ENCODE measurements at places on chromosomes 16 and 17. TPM values are rescaled to one million over a fixed set of nuclear protein-coding genes. Genes with fewer than 3 reads are reported as not detected.

Gene AANAT
- 0.42 TPM for polyA plus RNA-seq

Gene TAOK1
- polyA plus RNA-seq, result 9.8 TPM

Gene PRR15L
- polyA plus RNA-seq, result not detected

Gene ERN1
- polyA plus RNA-seq, result 7.0 TPM

Gene ALDH3A1
- not detected for polyA plus RNA-seq

Gene ZNF778
- 2.2 TPM for polyA plus RNA-seq

Gene HOXB7
- not detected for polyA plus RNA-seq

Gene EVI2A
- polyA plus RNA-seq, result 18.2 TPM

Gene KRT38
- polyA plus RNA-seq, result not detected

Gene KRTAP17-1
- not detected for polyA plus RNA-seq

Gene TBX6
- polyA plus RNA-seq, result 1.4 TPM

Gene BCL6B
- 0.12 TPM for polyA plus RNA-seq

Gene KRTAP16-1
- 0.20 TPM for polyA plus RNA-seq

Gene SPATA32
- polyA plus RNA-seq, result 0.26 TPM

Gene NCOR1
- polyA plus RNA-seq, result 46.3 TPM

Gene NUPR1
- polyA plus RNA-seq, result not detected

Gene CHST6
- not detected for polyA plus RNA-seq

Gene KRTAP9-2
- not detected for polyA plus RNA-seq

Gene CHST4
- polyA plus RNA-seq, result not detected

Gene EFCAB13
- polyA plus RNA-seq, result 5.4 TPM

Gene TPSD1
- polyA plus RNA-seq, result not detected

Gene STXBP4
- polyA plus RNA-seq, result 1.3 TPM

Gene SRP68
- 36.3 TPM for polyA plus RNA-seq

Gene AP1G1
- polyA plus RNA-seq, result 43.8 TPM

Gene CCL8
- not detected for polyA plus RNA-seq

Gene PRMT7
- 80.4 TPM for polyA plus RNA-seq

Gene KCNH4
- 1.0 TPM for polyA plus RNA-seq

Gene CRYBA1
- not detected for polyA plus RNA-seq

Gene CES5A
- not detected for polyA plus RNA-seq

Gene RASL10B
- 0.06 TPM for polyA plus RNA-seq

Gene SLFN11
- polyA plus RNA-seq, result 18.7 TPM

Gene RPS2
- polyA plus RNA-seq, result 6,138 TPM
